ENCODE measurements at places on chromosomes 13 and 19. TPM values are rescaled to one million over a fixed set of nuclear protein-coding genes. Genes with fewer than 3 reads are reported as not detected.

Gene RANBP3
- 95.3 TPM for total RNA-seq

Gene ZNF571
- 2.1 TPM for total RNA-seq

Gene LILRA2
- 20.0 TPM for total RNA-seq

DNA sequence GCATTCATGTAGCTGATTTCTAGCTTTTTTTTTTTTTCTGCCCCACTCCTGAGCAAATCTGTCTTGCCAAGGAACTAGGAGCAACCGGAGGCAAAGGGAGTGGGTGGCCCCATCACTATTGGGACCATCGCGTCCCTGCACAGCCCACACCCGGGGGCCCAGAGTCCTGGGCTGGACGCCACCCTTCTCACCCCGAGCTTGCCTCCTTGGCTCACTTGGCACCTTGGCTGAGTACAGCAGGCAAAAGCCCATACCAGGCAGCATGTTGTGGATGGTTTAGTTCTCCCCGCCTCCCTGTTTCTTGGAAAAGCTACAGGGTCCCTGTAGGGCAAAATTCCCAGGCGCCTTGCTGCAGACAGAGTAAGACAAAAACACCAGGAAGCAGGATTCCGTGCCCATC, 13.7 kb downstream of the SMIM24 start:
- no peak for DNase-seq

DNA sequence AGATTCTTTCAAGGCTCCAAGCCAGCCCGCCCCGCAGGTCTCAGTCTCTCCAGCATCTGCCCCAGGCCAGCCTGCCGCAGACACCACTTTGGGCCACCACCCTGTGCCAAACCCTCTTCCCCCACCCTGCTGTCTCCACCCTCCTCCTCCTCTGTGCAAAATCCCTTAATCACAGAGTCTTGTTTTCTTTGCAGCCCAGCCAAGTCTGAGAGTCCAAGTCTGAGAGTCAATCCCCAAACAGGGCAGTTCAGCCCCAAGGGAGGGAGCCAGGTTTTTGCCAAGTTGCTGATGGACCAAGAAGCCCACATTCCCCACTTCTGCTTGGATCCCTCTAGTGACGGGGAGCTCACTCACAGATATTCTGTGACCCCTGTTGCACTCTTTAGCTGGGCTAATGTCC, 3.1 kb downstream of the ADAMTS10 start:
- DNase-seq = no peak

Gene ONECUT3
- not detected for total RNA-seq

DNA sequence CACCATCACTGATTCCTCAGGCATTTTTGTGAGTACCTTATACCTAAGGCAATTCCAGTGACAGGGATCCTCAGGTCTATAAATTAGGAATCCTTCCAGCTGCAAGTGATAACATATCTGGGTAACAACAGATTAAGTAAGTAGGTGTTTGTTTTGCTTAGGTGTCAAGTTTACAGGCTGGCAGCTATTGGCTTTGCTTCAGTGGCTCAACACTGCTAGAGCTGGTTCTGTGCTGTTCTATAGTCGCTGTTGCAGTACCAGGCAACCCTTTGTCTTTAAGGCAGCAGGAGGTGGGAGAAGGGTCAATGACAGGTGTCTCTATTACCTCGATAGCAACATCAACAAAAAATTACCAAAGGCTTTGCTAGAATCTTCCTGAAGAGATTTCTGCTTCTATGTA, 27.0 kb downstream of the SLC10A2 start:
- no peak for DNase-seq

Gene CDC42EP5
- total RNA-seq = 23.0 TPM

GRCh38 chr13:76879203-76879882, 6.9 kb downstream of the KCTD12 start:
- peak; percentile 82 for DNase-seq

GRCh38 chr13:41463838-41464602, 6.7 kb downstream of the RGCC start:
- no peak for DNase-seq
